ENCODE measurements at places on chromosomes 6 and 20. TPM values are rescaled to one million over a fixed set of nuclear protein-coding genes. Genes with fewer than 3 reads are reported as not detected.

- H3K36me3 ChIP-seq = no peaks in the 10 kb centered on the region
- no peak overlapping the region for H3K27ac ChIP-seq
- H3K27me3 ChIP-seq = no peaks in the 10 kb centered on the region
- peaks cover 12% of the 10 kb centered on the region for H3K4me1 ChIP-seq
- DNase-seq = peak; percentile 71
Measured at GRCh38 chr6:108541843-108542759, 18.6 kb upstream of the FOXO3 start.

- no peaks in the 10 kb centered on the region for H3K4me1 ChIP-seq
- H3K27me3 ChIP-seq = no peaks in the 10 kb centered on the region
- no peak overlapping the region for H3K27ac ChIP-seq
- H3K36me3 ChIP-seq = no peaks in the 10 kb centered on the region
- H3K4me3 ChIP-seq = no peak overlapping the region
- DNase-seq = no peak
Measured at GRCh38 chr6:24019830-24020229, 106.2 kb upstream of the NRSN1 start.

GRCh38 chr20:21312813-21313474, 9.8 kb downstream of the XRN2 start:
- no peak overlapping the region for H3K27ac ChIP-seq
- H3K4me1 ChIP-seq = peaks cover 32% of the 10 kb centered on the region
- no peak for DNase-seq

GRCh38 chr20:4613184-4613583, 108.5 kb upstream of the PRND start:
- H3K36me3 ChIP-seq = no peaks in the 10 kb centered on the region
- DNase-seq = no peak

DNA sequence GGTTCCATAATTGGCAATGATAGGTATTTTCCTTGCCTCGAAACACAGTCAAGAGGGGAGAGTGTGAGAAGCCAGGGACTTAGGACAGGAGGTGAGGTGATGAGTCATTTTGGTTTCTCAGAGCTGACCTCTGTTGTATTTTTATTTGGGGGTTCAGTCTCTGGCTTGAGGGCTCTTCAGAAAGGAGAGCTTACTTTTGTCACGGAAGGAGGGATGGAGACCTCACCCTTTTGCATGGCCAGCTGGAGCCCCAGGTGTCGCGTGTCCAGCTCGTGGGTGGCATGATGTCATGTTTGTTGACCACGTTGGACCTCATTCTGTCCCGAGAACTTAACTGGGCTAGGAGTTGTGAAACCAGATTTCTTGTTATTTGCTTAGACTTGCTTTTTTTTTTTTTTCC, 293.9 kb downstream of the QKI start:
- no peaks in the 10 kb centered on the region for H3K27me3 ChIP-seq
- H3K4me3 ChIP-seq = no peak overlapping the region
- peaks cover 16% of the 10 kb centered on the region for H3K4me1 ChIP-seq
- H3K36me3 ChIP-seq = no peaks in the 10 kb centered on the region
- H3K27ac ChIP-seq = no peak overlapping the region

DNA sequence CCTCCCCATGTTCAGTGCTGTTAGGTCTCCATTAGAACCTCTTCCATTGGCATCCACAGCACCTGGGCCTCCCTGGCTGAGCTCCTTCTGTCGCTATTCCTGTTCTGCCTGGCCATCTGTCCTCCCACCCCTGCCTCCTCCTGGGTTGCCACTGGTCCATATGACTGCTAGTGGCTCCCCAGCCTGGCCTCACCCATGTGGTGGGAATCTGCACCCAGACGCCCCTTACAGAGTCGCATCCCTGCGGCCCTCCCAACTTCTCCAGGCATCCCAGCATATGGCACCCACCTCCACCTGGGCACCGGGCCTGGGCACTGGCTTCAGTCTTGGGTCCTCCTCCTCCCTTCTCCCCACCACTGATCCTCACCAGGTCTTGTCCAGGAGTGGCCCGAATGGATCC, 7.7 kb downstream of the CDC25B start:
- no peak overlapping the region for H3K4me3 ChIP-seq
- H3K36me3 ChIP-seq = peaks cover 71% of the 10 kb centered on the region
- H3K27me3 ChIP-seq = no peaks in the 10 kb centered on the region
- DNase-seq = no peak

DNA sequence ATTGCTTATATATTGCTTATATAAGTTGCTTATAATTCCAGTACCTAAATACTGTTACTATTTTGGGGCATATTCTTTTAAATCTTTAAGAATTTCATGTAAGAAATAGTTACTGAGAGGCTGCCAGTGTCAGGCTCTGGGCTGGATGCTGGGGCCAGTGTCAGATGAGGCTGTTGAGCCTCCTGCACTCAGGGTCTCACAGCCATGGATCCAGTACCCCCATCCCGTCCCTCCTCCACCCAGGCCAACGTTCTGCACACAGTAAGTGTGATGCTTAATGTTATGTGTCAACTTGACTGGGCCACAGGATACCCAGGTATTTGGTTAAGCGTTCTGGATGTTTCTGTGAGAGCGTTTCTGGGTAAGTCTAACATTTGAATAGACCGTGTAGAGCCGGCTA, 119.5 kb upstream of the PMEPA1 start:
- no peaks in the 10 kb centered on the region for H3K4me1 ChIP-seq
- no peaks in the 10 kb centered on the region for H3K27me3 ChIP-seq
- DNase-seq = no peak
- H3K27ac ChIP-seq = no peak overlapping the region

DNA sequence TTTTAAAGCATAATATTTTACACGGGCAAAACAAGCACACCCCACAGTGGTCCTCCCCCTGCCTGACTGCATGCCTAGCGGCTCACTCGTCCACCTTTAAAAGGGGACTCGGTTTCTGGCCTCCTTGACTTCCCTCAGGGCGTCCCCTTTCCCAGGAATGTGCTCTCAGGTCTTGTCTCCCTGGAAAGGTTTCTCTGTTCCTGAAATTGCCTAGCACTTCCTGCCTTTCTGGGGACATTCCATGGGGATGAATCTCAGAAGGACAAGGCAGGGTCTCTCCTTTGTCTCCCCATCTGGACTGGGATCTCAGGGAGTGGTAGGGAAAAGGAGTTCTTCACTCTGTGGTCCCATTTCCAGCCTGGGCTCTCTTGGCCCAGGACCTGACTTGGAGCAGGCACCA, 4.9 kb downstream of the TCF15 start:
- no peak for DNase-seq
- no peaks in the 10 kb centered on the region for H3K4me1 ChIP-seq
- H3K4me3 ChIP-seq = no peak overlapping the region
- no peak overlapping the region for H3K27ac ChIP-seq
- no peaks in the 10 kb centered on the region for H3K36me3 ChIP-seq

- H3K36me3 ChIP-seq = no peaks in the 10 kb centered on the region
- H3K27ac ChIP-seq = no peak overlapping the region
- peaks cover 8% of the 10 kb centered on the region for H3K4me1 ChIP-seq
- no peak for DNase-seq
- no peaks in the 10 kb centered on the region for H3K27me3 ChIP-seq
Measured at GRCh38 chr20:37919389-37920040, 16.6 kb downstream of the VSTM2L start.

DNA sequence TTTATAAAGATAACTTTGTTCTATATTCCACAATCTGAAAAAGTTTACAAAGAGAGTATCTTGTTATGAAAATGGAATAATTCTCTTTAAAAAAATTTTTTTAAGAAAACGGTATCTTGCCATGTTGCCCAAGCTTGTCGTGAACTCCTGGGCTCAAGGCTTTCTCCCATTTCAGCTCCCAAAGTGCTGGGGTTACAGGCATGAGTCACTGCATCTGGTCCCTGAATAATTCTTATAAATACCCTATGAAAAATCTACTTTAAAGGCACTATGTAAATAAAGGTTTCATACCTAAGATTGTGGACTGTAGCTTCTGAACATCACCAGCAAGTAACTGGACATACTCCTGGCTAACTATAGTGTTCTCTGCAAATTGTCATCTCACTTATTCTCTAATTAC, 60.3 kb downstream of the SAMD3 start:
- H3K4me1 ChIP-seq = no peaks in the 10 kb centered on the region
- DNase-seq = no peak
- no peak overlapping the region for H3K4me3 ChIP-seq
- no peak overlapping the region for H3K27ac ChIP-seq
- H3K36me3 ChIP-seq = peaks cover 22% of the 10 kb centered on the region
- no peaks in the 10 kb centered on the region for H3K27me3 ChIP-seq

DNA sequence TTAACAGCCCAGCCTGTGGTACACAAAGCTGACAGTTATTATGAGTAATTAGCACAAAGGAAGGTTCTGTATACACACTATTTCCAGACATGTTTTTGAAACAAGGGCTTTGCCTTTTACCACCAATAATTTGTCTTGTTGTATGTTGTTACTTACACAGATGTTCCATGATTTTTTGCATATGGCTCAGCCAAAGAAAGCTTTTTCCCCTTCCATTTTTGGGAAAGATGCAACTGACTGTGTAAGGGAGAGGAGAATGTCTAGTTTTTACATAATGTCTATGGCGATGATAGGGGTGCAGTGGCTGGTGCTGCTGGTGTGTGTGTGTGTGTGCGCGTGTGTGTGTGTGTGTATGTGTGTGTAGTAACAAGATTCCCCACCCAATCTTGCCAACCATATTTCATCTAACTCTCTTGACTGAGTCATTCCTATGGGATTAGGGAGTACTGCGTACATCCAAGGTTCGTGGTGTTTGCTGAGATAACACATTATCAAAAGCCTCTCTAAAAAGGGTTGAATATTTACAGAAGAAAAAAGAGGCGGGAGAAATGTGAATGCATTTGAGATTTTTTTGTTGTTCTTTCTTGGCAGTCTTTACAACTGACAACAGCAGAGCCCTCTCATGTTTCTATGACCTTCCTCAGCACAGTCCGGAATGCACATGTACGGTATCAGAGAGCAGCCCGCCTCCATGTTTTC, 192.2 kb downstream of the GMPR start:
- H3K4me1 ChIP-seq = peaks cover 14% of the 10 kb centered on the region
- DNase-seq = no peak
- no peaks in the 10 kb centered on the region for H3K36me3 ChIP-seq
- H3K27me3 ChIP-seq = no peaks in the 10 kb centered on the region
- H3K27ac ChIP-seq = no peak overlapping the region

The MUC21 gene
- total RNA-seq = not detected

The C20orf141 gene
- total RNA-seq = not detected

The SLC44A4 gene
- not detected for total RNA-seq

The TXLNB gene
- total RNA-seq = 0.19 TPM

The TRMT6 gene
- 8.1 TPM for total RNA-seq

The MRAP2 gene
- not detected for total RNA-seq

The ZNF391 gene
- 1.6 TPM for total RNA-seq

The TREML2 gene
- 0.78 TPM for total RNA-seq

The SYCP2 gene
- total RNA-seq = 4.6 TPM

The GJA10 gene
- not detected for total RNA-seq

The RAD21L1 gene
- not detected for total RNA-seq
